ENCODE measurements at places on chromosomes 3 and 15. TPM values are rescaled to one million over a fixed set of nuclear protein-coding genes. Genes with fewer than 3 reads are reported as not detected.

GRCh38 chr3:38755130-38755529 is 60.9 kb downstream of the SCN10A start:
- no peak for DNase-seq

GRCh38 chr3:126474498-126475412 is 936 bp downstream of the ZXDC start:
- peak; percentile 86 for DNase-seq

CFAP100 gene
- total RNA-seq, result not detected

DNA sequence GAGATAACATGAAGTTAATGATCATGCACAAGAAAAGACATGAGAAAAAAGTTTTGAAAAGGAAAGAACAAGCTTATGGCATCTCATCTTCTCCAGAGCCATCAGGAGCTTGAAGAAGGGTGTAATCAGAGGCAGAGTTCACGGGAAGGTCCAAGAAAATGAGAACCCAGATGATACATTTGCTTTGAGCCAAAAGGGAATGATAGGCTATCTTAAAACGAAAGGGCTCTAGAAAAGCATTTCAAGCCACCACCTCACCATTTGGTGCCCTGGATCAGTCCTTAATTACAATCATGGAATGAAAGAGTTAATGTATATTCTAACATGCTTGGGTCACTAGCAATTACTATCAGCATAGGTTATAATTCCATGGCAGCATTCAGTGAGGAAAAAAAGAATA is 781.8 kb downstream of the ROBO1 start:
- DNase-seq, result no peak

DNA sequence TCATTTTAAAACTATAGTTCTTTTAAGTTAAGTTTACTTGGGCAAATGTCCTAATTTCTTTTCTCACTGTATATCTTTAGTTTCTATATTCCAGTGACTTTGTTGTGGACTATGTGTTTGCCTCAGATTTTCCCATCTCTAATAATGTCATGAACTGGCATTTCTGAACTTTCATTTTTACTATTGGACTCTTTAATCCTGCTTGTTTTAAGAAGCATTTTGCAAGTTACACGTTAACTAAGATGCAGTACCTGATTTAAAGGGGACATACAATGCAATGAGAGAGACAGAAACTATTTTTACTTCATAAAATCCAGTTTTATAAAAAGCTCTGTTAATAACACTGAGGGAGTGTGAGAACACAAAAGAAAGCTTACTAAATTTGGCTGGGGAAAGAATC is 58.6 kb upstream of the PHLDB2 start:
- no peak for DNase-seq

GRCh38 chr3:50586763-50587070 is 17.4 kb downstream of the HEMK1 start:
- DNase-seq, result no peak

NXPE3 gene
- 21.1 TPM for total RNA-seq

DNA sequence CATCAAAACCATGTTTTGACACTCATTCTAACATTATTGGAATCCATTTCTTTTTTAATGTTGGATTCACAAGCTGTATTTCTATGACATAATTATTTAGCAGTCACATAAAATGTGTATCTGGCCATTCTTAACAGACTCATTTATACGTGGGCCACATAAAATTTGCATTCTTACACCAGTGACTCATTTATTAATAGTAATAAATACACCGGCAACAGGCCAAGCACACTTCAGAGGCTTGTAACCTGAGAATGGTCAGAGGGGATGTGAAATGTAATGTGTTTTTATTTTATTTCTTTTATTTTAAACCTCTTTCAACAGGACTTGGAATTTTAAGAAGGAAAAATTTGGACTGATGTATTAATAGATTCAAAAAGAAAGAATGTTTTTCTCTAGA is 384.9 kb upstream of the RARB start:
- no peak for DNase-seq

DNA sequence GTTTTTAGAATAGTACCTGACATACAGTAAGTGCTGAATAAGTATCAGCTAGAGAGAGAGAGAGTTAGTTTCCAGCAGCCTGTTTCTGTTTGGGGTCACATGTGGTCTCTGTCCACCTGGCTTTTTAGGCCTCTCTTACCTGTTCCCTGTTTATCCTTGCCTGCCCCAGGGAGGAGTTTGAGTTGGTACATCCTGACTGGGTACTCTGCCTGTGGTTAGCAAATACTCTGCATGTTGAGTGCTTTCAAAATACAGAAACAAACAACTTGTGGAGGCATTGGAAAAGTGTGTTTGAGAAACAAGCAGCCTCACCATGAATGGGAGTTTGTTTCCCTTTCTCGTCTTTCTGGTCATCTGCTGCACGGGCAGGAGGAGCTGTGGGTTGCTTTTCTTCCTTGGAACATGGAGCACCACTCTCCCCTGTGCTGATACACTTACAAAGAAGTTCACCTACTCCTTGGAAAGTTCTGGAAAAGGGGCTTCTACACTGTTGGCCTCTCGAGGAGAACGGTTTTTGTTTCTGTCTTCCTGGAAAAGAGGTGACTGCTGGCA is 166.1 kb downstream of the PGPEP1L start:
- no peak for DNase-seq

GRCh38 chr15:66229790-66230465 is 23.6 kb downstream of the MEGF11 start:
- peak; percentile 20 for DNase-seq

- no peak for DNase-seq
Observed at GRCh38 chr3:105022813-105023212, 343.9 kb upstream of the ALCAM start.

TRIM69 gene
- total RNA-seq, result 20.0 TPM

DNA sequence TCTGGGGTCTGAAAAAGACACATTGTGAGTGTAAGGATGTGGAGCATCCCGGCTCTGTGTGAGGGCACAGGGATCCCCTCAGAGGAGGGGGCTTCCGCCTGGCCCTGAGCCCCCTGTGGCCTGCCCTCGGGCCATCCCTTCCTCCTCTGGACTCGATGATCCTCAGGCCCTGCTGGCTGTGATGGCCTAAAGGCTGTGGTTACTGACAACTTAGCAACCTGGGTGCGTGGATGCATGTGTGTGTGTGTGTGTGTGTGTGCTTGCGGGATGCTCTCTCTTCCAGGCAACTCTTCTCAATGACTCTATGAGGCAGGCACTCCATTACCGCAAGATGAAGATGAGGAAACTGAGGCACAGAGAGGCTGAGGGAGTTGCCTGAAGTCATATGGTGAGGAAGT is 66.0 kb downstream of the ASB7 start:
- DNase-seq, result no peak

- no peak for DNase-seq
Observed at GRCh38 chr3:32282578-32283154, 44.2 kb downstream of the CMTM8 start.

DNA sequence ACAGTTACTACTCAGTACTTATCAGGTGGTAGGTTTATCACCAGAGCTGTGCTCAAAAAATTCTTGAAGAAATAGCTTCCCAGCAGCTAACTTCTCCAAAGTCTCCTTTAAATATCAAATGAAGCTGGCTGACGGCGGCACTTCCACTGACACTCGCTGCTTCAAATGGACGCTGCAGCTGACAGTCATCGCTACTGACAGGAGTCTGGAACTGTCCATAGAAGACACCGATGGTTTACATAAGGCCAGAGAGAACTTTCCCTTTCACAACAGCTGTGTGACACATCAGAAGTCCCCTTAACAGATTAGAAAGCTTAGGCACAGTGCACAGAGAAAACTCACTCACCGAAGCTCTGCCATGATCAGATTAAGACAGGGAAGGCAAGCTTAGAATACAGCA is 270.2 kb downstream of the SHOX2 start:
- DNase-seq, result no peak

GRCh38 chr15:94582368-94582767 is 351.0 kb downstream of the MCTP2 start:
- DNase-seq, result no peak

GRCh38 chr15:87602371-87602770 is 654.2 kb downstream of the NTRK3 start:
- DNase-seq, result no peak

PLSCR4 gene
- 53.4 TPM for total RNA-seq

GRCh38 chr3:156674911-156675829 is 780 bp downstream of the TIPARP start:
- DNase-seq, result peak; percentile 93

- DNase-seq, result no peak
Observed at GRCh38 chr3:151201051-151201730, 1.8 kb downstream of the GPR171 start.

DNA sequence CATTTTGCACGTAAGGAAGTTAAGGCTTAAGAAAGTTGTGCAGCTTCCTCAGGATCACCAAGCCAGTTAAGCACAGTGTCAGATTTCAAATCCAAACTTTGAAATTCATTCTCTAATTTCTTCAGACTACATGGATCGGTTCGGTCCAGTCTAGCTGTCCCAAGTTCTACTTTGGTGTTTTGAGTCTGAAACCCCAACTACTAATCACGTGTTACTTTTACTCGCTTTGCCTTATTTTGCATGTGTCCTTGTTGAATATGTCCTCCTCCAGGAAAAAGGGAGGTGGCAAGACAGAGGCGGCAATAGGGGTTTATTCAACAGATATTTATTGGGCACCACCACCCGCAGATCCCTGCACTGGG is 522 bp upstream of the GXYLT2 start:
- no peak for DNase-seq

WDR72 gene
- total RNA-seq, result not detected

EIF1B gene
- total RNA-seq, result 47.3 TPM

- DNase-seq, result peak; percentile 36
Observed at GRCh38 chr15:90037961-90038631, 37.0 kb downstream of the ZNF710 start.

DNA sequence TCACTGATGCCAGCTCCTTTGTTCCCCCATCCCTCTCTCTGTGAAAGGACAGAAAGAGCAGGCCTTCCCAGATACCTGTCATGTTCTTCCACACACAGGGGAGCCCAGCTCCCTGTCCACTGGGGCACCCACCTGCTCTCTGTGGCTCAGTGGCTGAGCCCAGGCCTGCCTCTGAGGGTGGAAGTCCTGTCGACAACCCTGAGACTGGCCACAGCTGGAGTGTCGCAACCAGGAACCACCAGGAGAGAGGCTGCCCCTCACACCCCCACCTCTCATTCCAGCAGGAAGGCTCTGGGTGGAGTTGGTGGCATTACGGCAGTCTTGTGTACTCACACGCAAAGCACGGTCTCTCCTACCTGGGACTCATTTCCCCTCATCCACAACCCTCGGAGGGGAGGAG is 66.3 kb downstream of the MEGF11 start:
- no peak for DNase-seq

DNA sequence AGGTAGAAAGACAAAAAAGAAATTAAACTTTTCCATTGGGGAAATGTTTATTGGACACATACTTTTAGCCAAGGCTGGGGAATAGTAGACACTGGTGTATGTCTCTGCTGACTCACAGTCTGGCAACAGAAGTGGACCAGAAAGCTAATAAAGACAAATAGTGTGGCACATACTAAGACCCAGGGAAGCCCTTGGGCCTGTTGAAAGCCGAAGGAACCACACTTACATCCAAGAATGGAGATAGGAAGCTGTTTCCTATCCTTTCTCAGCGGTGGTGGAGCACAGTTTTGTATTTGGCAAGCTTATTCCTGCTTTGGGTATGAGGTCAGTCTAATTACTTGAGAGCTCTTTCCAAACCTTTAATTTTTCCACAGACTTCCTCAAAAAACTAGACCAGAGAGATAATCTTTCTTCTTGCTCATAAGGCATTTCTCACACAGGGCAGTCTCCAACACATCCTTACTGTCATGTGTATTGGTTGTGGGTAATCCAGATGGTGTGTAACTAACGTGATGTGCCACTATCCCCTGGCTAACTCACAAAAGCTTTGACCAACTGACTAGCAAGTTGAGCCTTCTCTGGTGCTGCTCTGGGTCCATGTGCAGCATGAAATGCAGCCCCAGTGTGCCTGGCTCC is 279.1 kb upstream of the IGF1R start:
- DNase-seq, result no peak

DNA sequence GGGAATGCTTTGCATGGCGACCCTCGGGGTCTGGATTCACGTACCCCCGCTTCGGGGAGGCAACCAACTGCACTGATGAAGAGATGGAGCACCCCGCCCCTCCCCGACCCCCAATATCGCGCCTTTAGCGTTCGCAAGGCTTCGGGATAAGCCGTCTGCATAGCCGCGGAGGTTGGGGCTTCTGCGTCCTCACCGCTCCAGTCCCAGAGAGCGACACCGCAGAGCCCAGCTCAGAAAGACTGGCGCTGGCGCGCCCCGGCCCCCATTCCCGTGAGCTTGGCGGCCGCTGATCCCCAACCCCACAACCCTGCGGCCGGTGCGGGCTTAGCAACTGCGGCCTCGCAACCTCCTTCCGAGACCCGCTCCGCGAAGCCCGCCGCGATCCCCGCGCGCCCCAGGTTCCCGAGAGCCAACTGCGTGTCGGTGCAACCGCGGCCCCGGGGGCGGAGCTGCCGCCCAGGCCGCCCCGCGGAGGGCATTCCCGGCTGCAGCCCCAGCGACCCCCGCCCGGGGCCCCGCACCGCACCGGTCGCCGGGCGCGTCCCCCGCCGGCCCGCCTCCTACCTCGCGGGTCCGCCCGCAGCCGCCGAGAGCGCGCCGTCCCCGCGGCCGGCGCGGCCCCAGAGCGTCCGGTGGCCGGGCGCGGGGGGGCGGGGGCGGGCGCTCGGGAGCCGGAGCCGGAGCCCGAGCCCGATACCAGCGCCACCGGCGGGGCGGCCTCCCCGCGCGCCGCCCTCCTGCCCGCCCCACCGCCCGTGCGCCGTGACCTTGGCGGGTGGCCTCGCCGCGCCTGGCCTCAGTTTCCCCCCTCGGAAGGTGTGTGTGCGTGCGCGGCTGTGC is 79.5 kb downstream of the IQSEC1 start:
- DNase-seq, result peak; percentile 85

DNA sequence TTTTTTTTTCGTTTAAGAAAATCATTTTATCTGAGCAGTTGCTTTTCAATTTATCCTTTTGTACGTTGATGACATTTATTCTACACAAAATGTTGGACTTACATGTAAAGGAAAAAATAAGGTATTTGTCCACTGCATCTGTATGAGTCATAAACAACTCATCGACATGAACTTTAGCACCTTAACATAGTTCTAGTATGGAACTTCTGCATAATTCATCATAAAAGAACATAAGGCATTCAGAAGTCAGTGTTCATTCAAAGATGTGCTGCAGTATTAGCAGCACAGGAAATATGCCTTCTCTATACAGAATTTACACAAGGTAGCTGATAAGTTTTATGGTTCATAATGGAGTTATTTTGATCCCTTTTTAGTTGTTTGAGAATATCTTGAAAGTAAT is 801.6 kb downstream of the CADM2 start:
- DNase-seq, result no peak

- DNase-seq, result no peak
Observed at GRCh38 chr3:195542316-195542697, 818 bp downstream of the PPP1R2 start.

B2M gene
- 1,809 TPM for total RNA-seq

AADACL2 gene
- 0.10 TPM for total RNA-seq

CCDC39 gene
- 0.65 TPM for total RNA-seq
